PC-9 (cell line): ENCODE measurements at places on chromosomes 4 and X. TPM values are rescaled to one million over a fixed set of nuclear protein-coding genes. Genes with fewer than 3 reads are reported as not detected.

GRCh38 chrX:1767026-1767425 lies 152.2 kb downstream of the ASMT start:
- no peak for DNase-seq

The DNAAF6 gene
- not detected in 2 replicates for total RNA-seq

DNA sequence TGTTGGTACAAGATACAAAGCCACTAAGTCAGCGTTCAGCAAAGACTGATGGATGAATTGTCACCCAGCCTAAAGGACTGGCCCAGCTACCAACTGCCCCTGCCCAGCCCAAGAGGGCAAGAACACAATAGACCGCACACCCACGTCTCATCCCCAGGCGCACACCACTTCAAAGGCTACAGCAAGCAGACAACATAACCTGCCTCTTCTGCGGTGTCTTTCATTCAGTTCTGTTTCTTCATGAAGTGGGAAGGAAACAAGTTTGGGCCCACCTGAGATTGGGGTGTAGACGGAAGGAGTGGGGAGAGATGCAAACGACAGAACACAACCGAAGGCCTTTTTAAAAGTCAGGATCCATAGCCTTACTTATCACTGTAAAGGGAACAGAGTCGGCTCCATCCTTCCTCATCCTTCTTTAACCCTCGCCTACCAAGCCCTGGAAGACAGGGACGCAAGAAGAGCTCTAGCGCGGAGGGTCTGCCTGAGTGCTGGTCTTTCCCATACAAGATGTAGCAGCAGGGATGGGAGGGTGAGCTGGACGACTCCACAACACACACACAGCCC lies 691 bp downstream of the SCARB2 start:
- DNase-seq, result no peak

The TEX13B gene
- total RNA-seq, result not detected in 2 replicates

The ASB12 gene
- not detected in 2 replicates for total RNA-seq

The ZMAT1 gene
- total RNA-seq, result not detected in 2 replicates
